ENCODE measurements at places on chromosomes 5 and 9.
A peak's percentile ranks its signal among the peaks of the same experiment; 100 is the strongest.

- DNase-seq: peak; percentile 15
Measured at GRCh38 chr5:170508660-170509347, 5.0 kb downstream of the KCNIP1 start.

GRCh38 chr5:84634256-84634655 is 249.6 kb upstream of the EDIL3 start:
- DNase-seq: no peak

DNA sequence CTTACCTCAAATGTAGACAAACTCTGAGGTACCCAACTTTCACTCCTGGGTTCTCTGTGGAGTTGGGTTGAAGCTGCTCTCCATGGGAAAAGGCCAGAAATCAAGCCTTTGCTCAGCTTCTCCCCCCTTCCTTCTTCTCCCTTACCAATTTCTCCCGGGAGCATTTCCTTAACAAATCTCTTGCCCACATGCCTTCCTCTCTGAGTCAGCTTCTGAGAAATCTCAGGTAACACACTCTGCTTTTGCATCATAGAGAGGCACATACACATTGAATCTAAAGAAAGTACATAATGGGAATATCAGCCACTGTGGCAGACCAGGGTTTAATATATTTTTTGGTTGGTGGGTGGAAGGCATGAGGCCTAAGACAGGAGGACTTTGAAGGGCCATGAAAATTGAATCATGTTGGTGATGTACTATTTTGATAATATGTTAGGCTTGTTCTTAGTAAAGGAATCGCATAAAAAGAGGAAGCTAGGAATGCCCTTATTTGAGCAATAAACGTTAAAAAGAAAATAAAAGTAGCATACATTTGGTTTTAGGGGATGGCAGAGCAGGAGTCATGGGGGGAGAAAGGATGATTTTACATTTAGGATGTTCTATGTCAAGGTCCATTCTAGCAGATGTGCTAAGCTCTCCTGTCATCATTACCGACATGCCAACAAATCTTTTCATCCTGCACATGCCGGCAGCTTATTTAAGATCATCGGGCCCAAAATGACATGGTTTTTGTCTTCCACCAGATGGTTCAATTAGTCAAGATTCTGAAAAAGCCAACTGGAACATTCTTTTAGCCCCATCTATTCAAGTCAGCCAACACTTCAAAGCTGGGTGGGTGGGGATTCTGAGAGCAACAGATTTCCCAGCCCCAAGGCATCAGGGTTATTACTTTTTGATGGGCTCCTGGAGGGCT is 199.5 kb upstream of the CLINT1 start:
- no peak for DNase-seq

GRCh38 chr5:29547236-29547865 is 1646.1 kb upstream of the CDH6 start:
- DNase-seq: no peak

- DNase-seq: no peak
Measured at GRCh38 chr5:177524941-177525655, 8.3 kb upstream of the DDX41 start.

- DNase-seq: no peak
Measured at GRCh38 chr5:36904677-36905076, 28.1 kb downstream of the NIPBL start.

GRCh38 chr9:104836235-104836634 is 72.3 kb downstream of the NIPSNAP3B start:
- no peak for DNase-seq

DNA sequence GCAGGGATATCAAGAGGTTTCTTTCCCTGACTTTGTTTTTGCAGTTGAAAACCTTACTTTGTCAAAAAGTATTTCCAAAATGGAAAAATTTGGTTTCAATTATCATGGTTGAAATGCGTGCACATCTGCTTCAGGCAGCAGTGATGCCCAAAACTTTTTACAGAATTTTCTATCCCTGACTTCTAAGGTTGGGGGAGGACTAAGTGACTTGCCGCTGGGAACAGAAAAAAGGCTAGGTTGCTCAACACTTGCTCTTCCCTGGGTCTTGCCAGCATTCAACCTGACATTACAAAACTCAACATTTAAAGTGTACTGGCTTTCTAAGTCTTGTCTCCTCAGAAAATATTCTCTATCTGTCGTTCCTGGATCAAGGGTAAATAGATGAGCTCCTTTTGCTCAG is 4.7 kb downstream of the KLHL3 start:
- DNase-seq: no peak

DNA sequence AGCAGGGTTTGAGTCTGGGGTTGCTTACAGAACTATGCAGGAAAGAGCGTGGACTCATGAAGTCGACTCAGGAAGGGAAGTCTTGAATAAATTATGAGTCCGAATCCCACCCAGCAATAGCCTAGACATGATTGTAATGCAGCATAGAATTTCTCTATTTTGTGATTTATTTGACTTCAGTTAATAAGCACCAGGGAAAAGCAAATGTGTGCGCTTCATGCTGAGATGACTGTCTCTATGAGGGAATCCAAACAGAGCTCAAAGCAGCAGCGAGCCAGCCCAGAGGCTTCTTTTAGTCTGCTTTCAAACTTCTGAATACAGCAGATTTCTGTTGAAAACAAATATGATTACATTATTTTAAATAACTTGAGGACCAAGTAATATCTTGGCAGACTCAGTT is 188.0 kb downstream of the SEMA6A start:
- no peak for DNase-seq

DNA sequence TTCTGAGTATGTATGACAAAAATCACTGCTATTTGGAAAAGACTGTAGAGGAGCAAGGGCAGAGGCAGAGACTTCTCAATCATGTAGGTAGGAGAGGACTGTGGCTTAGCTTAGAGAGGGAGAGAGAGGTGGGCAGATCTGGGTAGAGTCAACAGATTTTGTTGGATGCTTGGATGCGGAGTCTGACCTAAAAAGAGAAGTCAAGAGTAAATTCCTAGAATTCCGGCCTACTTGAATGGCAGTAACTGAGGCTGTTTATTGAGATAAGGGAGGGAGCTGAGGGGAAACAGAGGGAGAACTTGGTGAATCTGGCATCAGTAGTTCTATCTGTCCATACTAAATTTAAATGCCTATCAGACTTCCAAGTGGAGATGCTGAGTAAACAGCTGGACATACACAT is 2.4 kb downstream of the TICAM2 start:
- DNase-seq: no peak

GRCh38 chr5:69167493-69167855 is 524 bp downstream of the CCNB1 start:
- no peak for DNase-seq

GRCh38 chr9:78314550-78314949 is 17.6 kb downstream of the PSAT1 start:
- DNase-seq: no peak

DNA sequence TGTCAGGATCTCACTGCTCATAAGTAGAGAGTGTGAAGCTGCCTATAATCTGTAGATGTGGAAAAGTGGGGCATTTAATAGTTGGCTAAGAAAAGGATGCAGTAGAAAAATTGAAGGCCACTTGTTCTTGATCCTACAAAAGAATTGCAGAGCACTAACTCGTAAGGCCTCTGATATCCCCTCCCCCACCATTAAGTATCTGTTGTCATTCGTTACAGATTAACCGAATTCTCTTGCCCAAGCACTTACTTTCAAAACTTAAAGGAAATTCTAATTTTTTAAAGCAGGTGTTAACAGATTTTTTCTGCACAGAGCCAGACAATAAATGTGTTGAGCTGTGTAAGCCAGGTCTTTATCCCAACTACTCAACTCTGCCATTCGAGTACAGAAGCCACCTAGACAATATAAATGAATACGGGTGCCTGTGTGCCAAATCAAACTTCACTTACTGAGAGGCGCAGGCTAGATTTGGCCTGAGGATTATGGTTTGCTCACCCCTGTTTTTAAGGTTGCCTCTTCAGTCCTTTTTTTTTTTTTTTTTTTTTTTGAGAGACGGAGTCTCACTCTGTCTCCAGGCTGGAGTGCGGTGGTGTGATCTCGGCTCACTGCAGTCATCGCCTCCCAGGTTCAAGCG is 234.8 kb downstream of the RFK start:
- DNase-seq: no peak

- no peak for DNase-seq
Measured at GRCh38 chr5:134411228-134411545, 494 bp downstream of the CDKN2AIPNL start.

DNA sequence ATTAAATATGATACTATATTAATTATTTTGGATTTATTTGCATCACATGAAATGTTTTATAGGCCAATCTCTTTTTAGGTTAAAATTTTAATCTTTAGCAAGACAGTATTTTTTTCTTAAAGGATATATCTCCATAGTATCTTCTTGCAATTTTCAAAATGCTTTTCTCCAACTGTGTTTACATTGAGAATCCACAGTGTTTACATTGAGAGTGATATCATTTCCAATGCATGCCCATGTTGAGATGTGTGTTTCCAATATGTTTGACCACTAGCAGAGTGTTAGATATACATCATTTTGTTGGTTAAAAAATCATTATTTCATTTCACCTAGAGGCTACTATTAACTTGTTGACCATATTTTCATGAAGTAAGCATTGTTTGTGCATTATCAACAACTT is 17.3 kb downstream of the VCAN start:
- no peak for DNase-seq

DNA sequence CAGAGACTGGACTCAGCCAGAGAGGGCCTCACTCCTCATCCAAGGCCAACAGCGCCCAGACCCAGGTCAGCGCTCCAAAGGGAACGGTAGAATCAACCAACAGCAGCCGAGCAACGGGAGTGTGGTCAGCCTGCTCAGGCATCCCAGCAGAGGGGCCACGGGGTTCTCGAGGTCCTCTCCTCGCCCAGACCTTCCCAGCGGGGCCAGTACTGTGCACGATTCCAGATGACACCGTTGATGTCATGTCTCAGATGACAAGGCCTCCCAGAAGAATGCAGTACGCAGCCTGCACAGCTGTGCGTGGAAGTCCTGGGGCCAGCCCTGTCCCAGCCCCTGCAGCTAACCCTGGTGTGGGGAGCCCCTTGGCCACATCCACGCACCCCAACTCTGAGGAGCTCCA is 141.0 kb upstream of the PPP1R26 start:
- no peak for DNase-seq

DNA sequence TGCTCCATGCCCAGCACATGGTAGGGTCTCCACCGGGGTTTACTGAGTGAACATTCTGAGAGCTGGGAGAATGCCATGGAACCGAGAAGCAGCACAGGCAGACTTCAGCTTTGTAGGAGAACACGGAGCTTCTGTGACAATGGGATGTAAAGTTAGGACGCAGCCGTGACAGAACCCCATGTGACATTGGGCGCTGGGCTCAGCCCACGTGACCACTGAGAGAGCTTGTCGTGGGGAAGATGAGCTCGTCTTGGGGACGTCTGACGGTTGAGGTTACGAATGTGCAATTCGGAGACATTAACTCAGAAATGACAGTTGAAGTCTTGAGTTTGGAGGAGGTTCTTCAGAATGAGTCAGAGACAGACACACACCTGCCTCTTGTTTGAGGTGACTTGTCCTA is 13.5 kb downstream of the SDHA start:
- DNase-seq: no peak

DNA sequence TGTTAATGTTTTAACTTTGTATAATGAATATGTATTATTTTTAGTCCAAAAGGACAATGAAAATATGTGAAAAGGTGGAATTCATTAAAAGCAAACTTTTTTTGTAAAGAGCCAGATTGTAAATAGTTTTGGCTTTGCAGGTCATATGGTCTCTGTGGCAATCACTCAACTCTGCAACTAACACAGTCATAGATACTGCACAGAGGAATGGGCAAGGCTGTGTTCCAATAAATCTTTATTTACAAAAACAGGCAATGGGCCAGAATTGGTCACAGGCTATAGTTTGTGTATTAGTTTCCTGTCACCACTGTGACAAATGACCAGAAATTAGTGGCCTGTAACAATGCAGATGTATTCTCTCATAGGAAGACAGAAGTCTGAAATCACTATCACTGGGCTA is 125.4 kb upstream of the PTCH1 start:
- DNase-seq: no peak

DNA sequence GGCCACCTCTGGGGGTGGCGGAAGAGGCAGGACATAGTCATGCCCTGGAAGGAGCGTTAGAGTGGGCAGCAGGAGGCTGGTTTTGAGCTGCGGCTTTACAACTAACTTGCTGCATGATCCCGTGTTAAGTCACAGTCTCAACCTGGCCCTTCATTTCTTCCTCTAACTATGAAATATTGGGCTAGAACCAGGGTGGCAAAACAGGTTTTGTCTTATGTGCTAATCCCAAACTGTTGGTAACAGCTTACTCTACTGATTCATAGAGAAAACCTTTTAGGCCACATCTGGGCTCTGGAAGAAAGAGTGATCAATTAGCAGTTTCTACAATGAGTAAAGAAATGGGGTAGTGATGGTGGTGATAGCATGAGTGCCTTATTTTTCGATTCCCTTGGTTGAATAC is 74.1 kb upstream of the CLINT1 start:
- no peak for DNase-seq

DNA sequence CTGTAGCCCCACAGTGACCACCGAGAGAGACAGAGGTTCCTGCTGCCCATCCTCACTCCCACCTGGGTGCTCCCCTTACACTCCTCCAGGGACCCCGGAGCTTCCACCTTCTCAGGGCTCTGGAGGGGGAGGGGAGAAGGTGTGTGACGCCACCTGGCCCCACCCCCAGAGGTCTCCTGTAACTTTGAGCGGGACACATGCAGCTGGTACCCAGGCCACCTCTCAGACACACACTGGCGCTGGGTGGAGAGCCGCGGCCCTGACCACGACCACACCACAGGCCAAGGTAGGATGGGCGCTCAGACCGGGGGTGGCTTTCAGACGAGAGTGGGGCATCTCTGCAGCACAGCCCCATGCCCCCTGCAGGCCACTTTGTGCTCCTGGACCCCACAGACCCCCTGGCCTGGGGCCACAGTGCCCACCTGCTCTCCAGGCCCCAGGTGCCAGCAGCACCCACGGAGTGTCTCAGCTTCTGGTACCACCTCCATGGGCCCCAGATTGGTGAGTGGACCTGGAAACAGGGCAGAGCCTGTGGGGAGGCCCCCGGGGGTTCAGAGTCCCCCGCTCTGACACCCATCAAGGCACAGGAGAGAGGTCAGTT is 4.5 kb downstream of the MAMDC4 start:
- no peak for DNase-seq

DNA sequence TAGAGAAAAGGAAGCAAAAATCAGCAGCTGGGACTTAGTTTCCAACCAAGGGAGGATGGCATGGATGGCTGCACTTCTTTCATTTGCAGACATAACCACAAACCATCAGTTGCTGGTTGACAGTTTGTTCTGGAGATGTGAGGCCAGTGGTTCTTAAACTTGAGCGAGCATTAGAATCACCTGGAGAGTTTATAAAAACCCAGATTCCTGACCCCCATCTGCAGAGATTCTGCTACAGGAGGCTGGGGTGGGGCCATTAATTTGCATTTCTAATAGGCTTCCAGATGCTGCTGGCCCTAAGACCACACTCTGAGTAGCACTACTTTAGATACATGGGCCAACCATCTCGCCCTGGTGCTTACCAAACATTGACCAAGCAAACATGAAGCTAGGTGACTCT is 60.8 kb downstream of the MARCHF3 start:
- DNase-seq: no peak

- no peak for DNase-seq
Measured at GRCh38 chr9:137108608-137109249, 5.8 kb downstream of the DPP7 start.

- DNase-seq: no peak
Measured at GRCh38 chr9:137296670-137297664, 5.1 kb downstream of the NRARP start.

- DNase-seq: no peak
Measured at GRCh38 chr9:103410059-103410458, 414.9 kb downstream of the CYLC2 start.
